ENCODE measurements at places on chromosomes 13 and 19. TPM values are rescaled to one million over a fixed set of nuclear protein-coding genes. Genes with fewer than 3 reads are reported as not detected.

GRCh38 chr19:15466851-15467733 lies 2.7 kb upstream of the RASAL3 start:
- peak overlapping the region; percentile 40 for H3K27ac ChIP-seq
- no peaks in the 10 kb centered on the region for H3K36me3 ChIP-seq
- H3K4me3 ChIP-seq, result no peak overlapping the region

DNA sequence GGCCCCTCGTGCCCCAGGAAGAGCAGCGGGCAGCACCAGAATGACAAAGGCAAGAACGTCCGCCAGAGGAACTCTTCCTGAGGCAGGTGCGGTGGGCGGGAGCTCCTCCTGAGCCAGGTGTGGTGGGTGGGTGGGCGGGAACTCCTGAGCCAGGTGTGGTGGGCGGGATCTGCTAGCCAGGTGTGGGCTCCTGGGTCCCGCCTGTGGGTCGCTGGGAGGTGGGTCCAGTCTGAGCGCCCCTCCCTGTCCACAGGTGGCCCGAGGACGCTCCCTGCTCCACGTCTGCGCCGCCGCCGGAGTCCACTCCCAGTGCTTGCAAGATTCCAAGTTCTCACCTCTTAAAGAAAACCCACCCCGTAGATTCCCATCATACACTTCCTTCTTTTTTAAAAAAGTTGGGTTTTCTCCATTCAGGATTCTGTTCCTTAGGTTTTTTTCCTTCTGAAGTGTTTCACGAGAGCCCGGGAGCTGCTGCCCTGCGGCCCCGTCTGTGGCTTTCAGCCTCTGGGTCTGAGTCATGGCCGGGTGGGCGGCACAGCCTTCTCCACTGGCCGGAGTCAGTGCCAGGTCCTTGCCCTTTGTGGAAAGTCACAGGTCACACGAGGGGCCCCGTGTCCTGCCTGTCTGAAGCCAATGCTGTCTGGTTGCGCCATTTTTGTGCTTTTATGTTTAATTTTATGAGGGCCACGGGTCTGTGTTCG lies 7.0 kb upstream of the HCN2 start:
- no peak for DNase-seq
- no peak overlapping the region for H3K4me3 ChIP-seq
- H3K4me1 ChIP-seq, result no peaks in the 10 kb centered on the region
- no peak overlapping the region for H3K27ac ChIP-seq
- H3K27me3 ChIP-seq, result no peaks in the 10 kb centered on the region
- peaks cover 12% of the 10 kb centered on the region for H3K36me3 ChIP-seq

- no peak overlapping the region for H3K27ac ChIP-seq
- H3K4me3 ChIP-seq, result no peak overlapping the region
- H3K36me3 ChIP-seq, result no peaks in the 10 kb centered on the region
- H3K4me1 ChIP-seq, result no peaks in the 10 kb centered on the region
These were observed 274.0 kb upstream of the SOX1 start for GRCh38 chr13:111792956-111793355.

The ZNF44 gene
- 15.4 TPM for total RNA-seq

DNA sequence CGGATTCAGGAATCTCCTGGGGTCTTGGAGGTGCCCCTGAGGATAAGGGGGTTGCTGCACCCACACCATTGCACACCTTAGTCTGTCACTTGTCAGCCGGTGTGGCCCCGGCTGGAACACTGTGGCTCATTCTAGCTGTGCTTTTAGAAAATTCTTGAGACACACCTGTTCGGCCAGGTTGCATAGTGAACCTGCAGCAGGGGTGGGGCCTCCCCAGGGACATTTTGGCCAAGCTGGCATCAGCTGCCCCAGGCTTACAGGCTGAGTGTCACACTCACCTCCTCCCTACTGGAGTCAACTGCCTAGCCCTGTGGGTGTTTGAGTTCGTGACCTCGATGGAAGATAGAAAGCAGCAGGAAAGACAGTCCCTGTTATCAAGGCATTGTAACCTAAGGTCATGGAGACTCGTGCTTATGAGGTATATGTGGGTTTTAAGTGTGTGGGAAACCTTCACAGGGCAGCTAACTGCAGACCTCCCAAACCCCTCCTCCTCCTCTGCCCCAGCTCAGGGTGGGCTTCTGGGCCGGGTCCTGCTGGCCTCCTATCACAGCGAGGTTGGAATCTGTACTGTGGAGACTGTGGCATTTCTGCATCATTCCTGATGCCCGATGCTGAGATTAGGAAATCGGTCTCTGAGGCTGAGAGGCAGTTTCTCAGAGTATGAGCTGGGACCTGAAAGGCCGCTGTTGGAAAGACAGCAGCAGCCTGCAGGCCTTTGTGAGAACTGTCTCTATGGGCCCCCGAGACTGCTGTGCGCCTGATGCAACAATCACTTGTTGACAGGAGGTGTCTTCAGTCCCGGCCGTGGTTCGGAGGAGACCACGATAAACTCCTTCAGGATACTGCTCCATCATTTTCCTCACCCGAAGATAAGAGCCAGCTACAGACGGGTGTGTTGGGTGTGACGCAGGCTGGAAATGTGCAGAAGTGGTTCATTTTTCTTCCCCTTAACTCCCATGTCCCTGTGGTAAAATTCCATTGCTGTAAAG lies 72.2 kb downstream of the ATP11A start:
- H3K27ac ChIP-seq, result no peak overlapping the region
- H3K4me1 ChIP-seq, result no peaks in the 10 kb centered on the region
- H3K36me3 ChIP-seq, result no peaks in the 10 kb centered on the region
- DNase-seq, result no peak
- no peak overlapping the region for H3K4me3 ChIP-seq

The ZNF805 gene
- 11.4 TPM for total RNA-seq

The ACER1 gene
- not detected for total RNA-seq

DNA sequence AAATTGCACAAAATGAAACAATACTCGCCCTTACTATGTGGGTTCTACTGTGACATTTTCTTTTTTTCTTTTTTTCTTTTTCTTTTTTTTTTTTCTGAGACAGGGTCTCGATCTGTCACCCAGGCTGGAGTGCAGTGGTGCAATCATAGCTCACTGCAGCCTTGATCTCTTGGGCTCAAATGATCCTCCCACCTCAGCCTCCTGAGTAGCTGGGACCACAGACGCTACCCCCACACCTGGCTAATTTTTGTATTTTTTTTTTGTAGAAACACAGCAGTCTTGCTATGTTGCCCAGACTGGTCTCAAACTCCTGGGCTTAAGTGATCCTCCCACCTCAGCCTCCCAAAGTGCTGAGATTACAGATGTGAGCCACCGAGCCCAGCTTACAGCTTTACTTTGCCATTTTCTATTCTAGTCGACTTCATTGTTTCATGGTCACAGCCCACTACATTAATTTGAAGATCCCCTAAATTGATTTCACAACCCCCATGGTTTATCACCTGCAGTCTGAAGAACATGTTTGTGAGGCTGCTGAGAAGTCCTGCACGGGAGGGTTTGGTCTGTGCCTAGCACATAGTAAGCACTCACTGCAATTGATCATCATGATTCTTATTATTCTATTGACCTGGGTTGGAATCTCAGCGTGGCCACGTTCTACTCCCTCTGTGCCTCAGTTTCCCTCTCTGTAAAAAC lies 3.8 kb downstream of the BCL3 start:
- H3K4me1 ChIP-seq, result peaks cover 31% of the 10 kb centered on the region
- H3K4me3 ChIP-seq, result peak overlapping the region; percentile 16
- no peaks in the 10 kb centered on the region for H3K27me3 ChIP-seq
- H3K36me3 ChIP-seq, result peaks cover 5% of the 10 kb centered on the region

DNA sequence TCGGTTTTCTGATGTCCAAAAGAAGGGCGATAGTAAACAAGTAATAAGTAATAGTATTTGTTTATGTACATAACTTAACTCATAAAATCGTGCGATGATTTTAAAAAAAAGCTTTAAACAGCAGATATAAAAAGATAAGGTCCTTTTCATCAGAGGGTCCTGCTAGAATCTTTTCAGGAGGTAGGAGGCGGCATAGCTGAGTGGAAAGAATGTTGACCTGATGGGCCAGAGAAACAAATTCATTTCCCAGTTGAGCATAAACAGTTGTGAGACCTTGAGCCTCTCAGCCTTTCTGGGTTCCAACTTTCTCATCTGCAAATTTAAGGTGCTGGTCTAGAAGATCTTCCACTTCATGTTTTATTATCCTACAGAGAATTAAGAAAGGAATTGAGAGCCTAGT lies 173.5 kb downstream of the LACC1 start:
- DNase-seq, result no peak
- no peak overlapping the region for H3K4me3 ChIP-seq
- H3K36me3 ChIP-seq, result no peaks in the 10 kb centered on the region

GRCh38 chr13:31096654-31097302 lies 64.9 kb downstream of the HSPH1 start:
- H3K27me3 ChIP-seq, result no peaks in the 10 kb centered on the region
- no peak overlapping the region for H3K4me3 ChIP-seq
- DNase-seq, result peak; percentile 61
- H3K4me1 ChIP-seq, result no peaks in the 10 kb centered on the region
- H3K36me3 ChIP-seq, result no peaks in the 10 kb centered on the region
- H3K27ac ChIP-seq, result no peak overlapping the region

The C3 gene
- total RNA-seq, result 28.2 TPM

GRCh38 chr13:74070065-74070464 lies 64.1 kb downstream of the KLF12 start:
- no peak overlapping the region for H3K27ac ChIP-seq
- DNase-seq, result no peak
- H3K4me3 ChIP-seq, result no peak overlapping the region
- H3K4me1 ChIP-seq, result no peaks in the 10 kb centered on the region

The DAND5 gene
- 0.27 TPM for total RNA-seq

The NCAN gene
- 0.05 TPM for total RNA-seq

- H3K4me3 ChIP-seq, result no peak overlapping the region
- no peaks in the 10 kb centered on the region for H3K4me1 ChIP-seq
These were observed 2237.8 kb downstream of the PCDH9 start for GRCh38 chr13:64992314-64992713.

- H3K36me3 ChIP-seq, result no peaks in the 10 kb centered on the region
- no peaks in the 10 kb centered on the region for H3K27me3 ChIP-seq
- no peak overlapping the region for H3K4me3 ChIP-seq
- no peak for DNase-seq
- H3K4me1 ChIP-seq, result peaks cover 17% of the 10 kb centered on the region
These were observed 29.1 kb downstream of the BRD4 start for GRCh38 chr19:15303105-15303780.

GRCh38 chr13:77811381-77811780 lies 107.2 kb downstream of the EDNRB start:
- H3K36me3 ChIP-seq, result no peaks in the 10 kb centered on the region
- no peak overlapping the region for H3K27ac ChIP-seq
- DNase-seq, result no peak
- no peaks in the 10 kb centered on the region for H3K4me1 ChIP-seq

GRCh38 chr19:53553156-53553555 lies 15.2 kb downstream of the ZNF331 start:
- peak overlapping the region; percentile 53 for H3K27ac ChIP-seq
- no peaks in the 10 kb centered on the region for H3K27me3 ChIP-seq
- no peaks in the 10 kb centered on the region for H3K36me3 ChIP-seq
- peak overlapping the region; percentile 45 for H3K4me3 ChIP-seq
- DNase-seq, result no peak

GRCh38 chr19:46728693-46729339 lies 11.9 kb upstream of the PRKD2 start:
- no peaks in the 10 kb centered on the region for H3K27me3 ChIP-seq
- H3K4me3 ChIP-seq, result no peak overlapping the region
- no peaks in the 10 kb centered on the region for H3K4me1 ChIP-seq
- H3K27ac ChIP-seq, result no peak overlapping the region
- DNase-seq, result peak; percentile 72
- H3K36me3 ChIP-seq, result peaks cover 36% of the 10 kb centered on the region

The C5AR1 gene
- total RNA-seq, result 5.3 TPM

GRCh38 chr19:19774354-19775033 lies 41.6 kb upstream of the ZNF14 start:
- no peaks in the 10 kb centered on the region for H3K27me3 ChIP-seq
- no peak overlapping the region for H3K4me3 ChIP-seq
- H3K27ac ChIP-seq, result no peak overlapping the region
- no peaks in the 10 kb centered on the region for H3K36me3 ChIP-seq
- peaks cover 9% of the 10 kb centered on the region for H3K4me1 ChIP-seq
- DNase-seq, result no peak

The ZNF524 gene
- 30.4 TPM for total RNA-seq

- no peaks in the 10 kb centered on the region for H3K27me3 ChIP-seq
- DNase-seq, result no peak
- no peak overlapping the region for H3K4me3 ChIP-seq
These were observed 7.7 kb upstream of the CDADC1 start for GRCh38 chr13:49240017-49240416.

DNA sequence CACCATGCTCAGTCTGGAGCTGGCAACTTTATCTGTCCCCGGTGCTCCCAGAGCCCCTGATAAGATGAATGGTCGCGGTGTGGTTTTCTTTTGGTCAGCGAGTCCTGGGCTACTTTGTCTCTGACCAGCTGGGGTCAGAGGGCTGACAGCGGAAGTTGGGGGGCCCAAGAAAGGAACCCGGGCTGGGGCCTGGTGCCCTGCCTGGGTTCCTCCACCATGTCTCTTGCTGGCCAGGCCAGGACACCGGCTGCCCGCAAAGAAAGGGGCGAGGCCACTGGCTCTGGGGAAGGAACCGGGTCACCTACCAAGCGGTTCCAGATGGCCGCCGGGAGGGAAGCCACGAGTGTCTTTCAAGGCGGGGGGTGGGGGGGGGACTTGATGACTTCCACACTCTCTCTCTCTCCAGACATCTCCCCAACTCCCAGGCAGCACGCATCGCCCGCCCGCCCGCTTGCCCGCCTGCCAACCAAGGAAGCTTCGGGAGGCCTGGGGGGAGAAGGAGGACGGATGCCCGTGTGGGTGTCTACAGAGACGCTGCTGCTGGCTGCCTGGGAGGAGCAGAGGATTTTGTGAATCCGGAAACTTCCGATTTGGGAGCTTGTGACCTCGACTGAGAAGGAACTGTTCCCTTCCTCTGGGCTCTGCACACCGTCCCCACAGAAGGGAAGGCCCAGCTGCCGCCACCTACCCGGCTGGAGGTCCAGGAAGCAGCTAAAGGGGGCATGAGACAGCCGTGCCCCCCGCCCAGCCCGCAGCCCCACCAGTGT lies 1.1 kb downstream of the PIP5K1C start:
- DNase-seq, result peak; percentile 48
- peak overlapping the region; percentile 87 for H3K4me3 ChIP-seq
- H3K27me3 ChIP-seq, result no peaks in the 10 kb centered on the region
- no peaks in the 10 kb centered on the region for H3K36me3 ChIP-seq
- peak overlapping the region; percentile 67 for H3K27ac ChIP-seq
- H3K4me1 ChIP-seq, result no peaks in the 10 kb centered on the region

DNA sequence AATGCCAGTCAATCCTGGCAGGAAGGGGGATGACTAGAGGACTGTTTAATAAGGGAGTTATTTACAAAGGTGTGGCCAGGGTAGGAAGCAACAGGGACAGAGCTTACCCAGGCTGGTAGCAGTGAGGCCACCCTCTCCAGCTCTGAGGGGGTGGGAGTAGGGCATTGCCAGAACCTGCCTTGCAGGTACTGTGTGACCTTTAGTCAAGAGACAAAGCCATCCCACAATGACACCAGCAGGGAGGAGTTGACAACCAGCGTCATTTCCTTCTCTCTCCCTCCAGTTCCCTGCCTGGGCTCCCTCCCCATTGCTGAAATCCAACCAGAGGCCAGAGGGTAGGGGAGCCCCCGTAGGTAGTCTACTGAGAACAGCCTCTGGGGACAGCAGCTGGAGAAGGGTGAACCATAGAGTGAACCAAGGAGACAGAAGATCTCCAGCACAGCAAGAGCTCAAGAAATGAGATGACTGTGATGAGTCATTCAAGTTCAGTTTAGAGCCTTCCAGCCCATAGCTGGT lies 33.3 kb upstream of the SPATA13 start:
- peak overlapping the region; percentile 47 for H3K27ac ChIP-seq
- H3K27me3 ChIP-seq, result no peaks in the 10 kb centered on the region
- no peaks in the 10 kb centered on the region for H3K4me1 ChIP-seq
- H3K36me3 ChIP-seq, result no peaks in the 10 kb centered on the region
- peak; percentile 82 for DNase-seq

- no peak overlapping the region for H3K4me3 ChIP-seq
- no peak for DNase-seq
- H3K27ac ChIP-seq, result no peak overlapping the region
- H3K27me3 ChIP-seq, result no peaks in the 10 kb centered on the region
- H3K4me1 ChIP-seq, result no peaks in the 10 kb centered on the region
These were observed 9.6 kb upstream of the LYPD5 start for GRCh38 chr19:43811837-43812236.
